ENCODE measurements at places on chromosomes 2 and 18.

DNA sequence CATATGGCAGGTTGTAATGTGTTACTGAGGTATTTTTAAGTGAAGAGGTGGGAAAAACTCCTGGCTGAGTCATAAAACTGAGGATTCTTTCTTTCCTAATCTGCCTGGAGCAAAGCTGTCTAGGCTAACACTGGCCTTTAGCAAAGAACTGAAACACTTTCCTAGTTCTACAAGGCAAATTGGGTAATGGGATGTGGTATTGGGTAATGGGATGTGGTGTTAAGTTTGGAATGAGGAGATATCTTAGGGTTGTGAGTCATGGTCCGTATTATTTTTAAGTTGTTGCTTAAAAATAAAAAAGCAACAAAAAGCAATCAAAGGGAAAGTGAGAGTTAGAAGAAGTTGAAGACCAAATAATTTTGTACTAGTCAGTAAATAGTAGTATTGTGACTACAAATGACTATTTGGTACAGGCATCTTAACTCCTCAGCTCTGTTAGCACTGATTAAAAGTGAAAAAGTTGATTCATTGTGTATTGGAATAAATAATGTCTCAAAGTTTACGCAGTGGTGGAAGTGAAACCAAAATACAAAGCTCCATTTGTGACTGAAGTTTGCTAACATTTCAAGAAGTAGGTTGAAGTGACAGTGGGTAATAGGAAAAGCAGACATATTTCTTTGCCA is 216.8 kb downstream of the CAMKMT start:
- DNase-seq: no peak

DNA sequence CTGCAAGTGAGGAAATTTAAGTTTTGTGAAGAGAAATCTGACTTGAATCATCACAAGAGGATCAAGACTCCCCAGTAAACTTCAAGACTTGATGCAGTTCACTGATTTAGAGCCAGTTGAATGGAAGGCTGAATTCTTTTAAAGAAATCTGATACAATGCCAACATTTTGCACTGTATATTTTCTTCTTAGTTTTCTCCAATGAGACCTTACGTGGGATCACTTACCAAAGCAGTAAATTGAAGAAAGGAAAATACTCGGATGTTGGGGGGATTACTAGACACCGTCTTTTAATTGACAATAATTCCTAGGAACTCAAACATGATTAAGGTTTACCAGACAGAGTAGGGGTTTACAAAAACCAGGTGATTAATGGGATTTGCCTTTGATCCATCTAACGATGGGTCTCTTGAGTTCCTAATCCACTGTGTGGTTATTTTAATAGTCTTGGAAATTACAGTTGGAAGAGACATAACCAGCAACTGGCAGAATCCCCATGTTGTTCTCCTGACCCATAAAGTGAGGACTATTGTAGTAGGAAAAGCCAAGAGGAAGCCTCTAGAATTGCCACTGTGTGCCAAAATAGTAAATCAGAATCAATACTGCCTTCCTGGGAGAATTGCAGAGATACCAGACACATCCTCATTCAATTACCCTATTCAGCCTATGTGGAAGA is 354.5 kb downstream of the PID1 start:
- DNase-seq: no peak

DNA sequence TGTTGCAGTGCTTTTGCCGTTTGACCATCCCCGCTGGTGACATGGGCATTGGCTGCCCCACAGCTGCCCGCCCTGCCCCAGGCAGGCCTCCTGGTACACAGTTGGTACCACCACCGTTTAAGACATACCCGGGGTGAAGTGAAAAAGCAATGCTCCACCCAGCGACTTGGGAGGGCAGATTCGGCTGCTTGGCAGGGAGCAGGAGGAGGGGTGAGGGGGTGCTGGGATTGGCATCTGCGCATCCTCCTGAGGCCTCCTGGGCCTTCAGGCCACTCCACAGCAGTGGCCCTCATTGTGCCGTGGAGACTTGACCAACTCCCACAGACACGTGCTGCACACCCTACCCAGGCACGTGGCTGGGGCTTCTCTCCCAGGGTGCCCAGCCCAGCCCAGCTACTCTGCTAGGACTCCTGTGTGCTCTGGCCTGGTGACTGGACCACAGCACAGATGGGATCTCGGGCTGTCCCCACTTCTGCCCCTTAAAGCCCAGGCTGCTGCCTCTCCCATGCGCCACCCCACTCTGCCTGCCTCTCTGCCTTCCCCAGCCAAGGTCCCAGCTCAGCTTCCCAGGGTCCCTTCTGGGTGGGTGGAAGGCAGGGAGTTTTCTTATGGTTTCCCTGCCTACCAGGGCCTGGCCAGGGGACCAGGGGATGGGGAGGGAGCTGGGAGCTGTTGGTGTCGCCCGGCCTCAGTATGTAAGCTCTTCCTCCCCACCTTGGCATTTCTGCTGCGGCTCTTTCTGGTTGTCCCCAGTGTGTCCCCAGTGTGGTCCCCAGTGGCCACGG is 157.0 kb upstream of the HS6ST1 start:
- DNase-seq: no peak

GRCh38 chr2:146927080-146927711 is 917.6 kb upstream of the ACVR2A start:
- DNase-seq: peak; percentile 48

- DNase-seq: no peak
These were observed 12.2 kb downstream of the ICOS start for GRCh38 chr2:203948733-203949132.

GRCh38 chr2:98478907-98479306 is 34.2 kb downstream of the INPP4A start:
- DNase-seq: no peak

DNA sequence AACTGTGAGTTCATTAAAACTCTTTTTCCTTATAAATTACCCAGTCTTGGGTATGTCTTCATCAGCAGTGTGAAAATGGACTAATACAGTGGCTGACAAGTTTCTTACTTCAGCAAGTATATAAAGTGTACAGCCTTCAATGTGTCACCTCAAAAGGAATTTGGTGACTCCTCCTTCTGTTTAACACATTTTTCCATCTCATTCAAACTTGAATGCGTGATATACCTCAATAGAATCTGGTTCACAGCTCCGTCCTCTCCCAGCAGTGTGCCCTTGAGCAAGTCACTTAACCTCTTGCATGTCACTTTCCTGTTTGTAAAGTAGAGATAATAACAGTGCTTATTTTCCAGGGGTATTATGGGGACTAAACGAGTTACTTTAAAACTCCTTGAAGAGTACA is 159.6 kb downstream of the CCBE1 start:
- DNase-seq: no peak

DNA sequence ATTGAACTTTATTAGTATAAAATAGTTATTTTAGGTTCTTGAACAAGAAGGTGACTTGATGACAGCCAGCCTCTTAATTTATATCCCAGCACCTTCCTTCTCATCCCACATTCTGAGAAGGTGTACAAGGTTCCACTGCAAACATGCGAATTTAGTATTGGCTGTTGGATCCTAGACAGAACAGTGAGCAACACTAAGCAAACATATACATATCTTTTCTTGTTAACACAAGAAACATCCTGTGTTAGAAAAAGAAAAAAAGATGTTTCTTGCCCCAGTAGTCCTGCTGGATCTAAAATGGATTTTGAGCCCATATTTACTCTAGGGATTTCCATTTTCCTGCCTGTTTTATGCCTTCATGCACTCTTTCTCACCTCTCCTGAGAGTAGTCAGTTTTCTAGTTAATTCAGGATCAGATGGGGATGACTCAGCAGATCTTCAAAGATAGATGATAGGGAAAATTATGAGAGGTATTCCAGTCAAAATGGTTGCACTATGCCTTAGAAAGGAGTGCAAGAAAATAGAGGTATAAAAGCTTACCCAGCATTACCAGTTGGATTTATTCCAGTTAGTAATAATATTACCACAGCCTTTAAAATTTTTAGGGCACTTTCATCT is 336.5 kb downstream of the MEIS1 start:
- DNase-seq: no peak

DNA sequence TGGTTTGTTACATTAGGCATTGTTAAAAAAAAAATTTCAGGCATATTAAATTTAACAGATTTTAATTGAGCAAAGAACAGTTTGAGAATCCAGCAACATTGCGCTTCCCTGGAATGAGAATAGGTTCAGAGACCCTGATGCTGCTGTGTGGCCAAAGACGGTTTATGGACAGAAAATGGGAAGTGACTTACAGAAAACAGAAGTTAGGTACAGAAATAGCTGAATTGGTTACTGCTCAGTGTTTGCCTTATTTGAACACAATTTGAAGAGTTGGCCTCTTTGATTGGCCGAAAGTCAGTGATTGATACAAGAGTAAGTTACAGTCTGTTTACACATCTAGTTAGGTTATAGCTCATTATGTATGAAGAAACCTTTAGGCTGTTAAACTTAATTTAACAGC is 6.0 kb upstream of the NEDD4L start:
- DNase-seq: no peak

DNA sequence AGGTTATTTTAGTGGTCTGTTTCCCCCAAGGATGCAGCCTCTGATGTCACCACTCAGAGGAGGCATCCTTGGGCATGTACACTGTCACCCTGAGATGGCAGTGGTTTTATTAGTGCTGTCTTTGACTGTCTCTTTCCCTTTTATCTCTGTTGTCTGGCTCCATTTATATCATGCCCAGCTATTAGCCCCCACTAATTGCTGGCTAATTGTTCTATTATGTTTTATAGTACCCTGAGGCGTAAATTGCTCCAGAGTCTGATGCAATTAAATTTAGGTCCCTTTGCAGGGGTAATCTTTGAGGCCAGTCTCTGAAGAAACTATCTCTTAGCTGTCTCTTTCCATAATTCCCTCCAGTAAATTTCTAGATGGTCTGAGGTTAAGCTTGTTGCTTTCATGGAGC is 301.0 kb upstream of the KLHL29 start:
- DNase-seq: no peak

- no peak for DNase-seq
These were observed 6.4 kb downstream of the SERPINB4 start for GRCh38 chr18:63637703-63638102.

DNA sequence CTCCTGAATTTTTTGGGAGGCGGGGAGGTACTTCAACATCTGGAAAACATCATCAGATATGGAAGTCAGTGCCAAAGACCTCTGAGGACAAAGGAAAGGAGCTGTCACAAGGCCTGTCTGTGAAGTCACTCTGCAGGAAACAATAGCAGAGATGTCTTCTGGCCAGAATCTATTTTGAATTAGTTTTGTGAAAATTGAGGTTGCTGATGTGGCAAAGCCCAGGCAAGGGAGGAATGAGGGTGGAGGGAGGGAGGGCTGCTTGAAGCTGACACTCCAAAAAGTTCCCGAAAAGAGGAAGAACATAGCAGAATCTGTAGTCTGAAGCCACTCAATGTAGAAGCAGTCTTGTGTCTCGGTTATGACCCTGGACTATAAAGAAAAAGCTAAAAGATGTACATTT is 151.1 kb upstream of the LHCGR start:
- no peak for DNase-seq

DNA sequence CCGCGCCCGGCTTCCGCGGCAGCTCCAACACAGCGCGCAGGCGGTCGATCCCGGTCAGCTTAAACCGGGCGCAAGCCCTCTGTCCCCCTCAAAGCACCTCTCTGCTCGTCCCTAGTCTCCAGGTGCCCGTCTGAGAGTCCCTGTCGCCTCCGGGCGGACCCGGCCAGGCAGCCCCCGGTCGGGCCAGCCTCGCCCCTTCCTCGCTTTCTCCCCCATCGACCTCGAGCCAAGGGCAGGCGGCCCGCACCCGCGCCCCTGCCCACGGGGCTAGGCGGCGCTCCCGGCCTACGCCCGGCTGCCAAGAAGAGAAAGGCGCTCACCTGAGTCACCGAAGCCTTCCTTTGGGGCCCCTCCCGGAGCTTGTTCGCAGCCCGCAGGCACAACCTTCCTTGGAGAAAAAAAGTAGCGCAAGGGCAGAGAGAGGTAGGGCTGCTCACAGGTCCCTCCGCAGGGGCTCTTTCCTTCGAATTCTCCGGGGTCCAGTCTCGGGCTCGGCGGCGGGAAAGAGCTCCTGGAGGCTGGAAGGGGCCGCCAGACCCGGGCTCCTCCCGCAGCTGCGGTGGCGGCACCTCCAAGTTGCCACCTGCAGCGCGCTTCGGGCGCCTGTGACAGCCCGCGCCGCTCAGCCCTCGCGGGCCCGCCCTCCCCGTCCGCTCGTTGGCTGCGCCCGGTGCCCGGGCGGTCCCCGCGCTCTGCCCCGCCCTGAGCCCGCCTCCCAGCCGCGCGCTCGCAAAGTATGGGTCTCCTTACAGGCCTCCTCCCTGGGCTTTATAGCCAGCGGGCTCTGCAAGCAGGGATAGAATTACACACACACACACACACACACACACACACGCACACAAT is 86.5 kb upstream of the EPB41L3 start:
- peak; percentile 77 for DNase-seq

GRCh38 chr18:22504251-22505030 is 86.7 kb upstream of the CTAGE1 start:
- DNase-seq: no peak

DNA sequence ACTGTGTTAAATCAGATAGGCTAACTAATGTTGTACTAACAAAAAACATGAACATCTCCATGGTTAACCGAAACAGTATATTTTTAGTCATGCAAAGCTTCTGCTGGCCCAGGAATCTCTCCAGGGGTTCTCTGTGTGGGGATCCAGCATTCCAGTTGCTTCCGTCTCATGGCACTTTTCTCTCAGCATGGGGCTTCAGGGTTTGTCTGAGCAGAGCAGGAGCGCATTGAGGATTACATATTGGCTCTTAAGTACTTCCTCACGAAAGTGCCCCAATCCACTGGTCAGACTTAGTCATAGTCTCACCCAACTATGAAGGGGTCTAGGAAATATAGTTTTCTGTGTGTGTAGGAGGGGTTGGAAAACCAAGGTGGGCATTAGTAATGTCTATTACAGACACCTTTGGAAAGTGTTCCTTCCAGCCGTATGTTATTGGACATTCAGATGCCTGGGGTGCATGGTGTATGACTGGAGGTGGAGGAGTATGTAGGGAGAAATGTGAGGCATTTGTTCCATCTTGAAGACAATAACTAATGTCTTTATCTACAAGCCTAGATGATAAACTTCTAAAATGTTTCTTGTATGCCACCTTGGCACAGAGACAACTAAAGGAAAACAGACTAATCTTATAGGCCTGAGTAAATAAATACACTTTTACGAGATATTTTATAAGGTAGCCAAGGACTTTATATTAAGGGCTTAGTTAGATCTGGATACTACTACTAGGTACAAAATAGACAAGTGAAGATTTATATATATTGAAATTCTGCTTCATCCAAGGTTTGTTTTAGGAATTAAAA is 123.8 kb upstream of the ZEB2 start:
- DNase-seq: no peak

- no peak for DNase-seq
These were observed 133.7 kb downstream of the ACOXL start for GRCh38 chr2:110866045-110866444.

- no peak for DNase-seq
These were observed 95.1 kb upstream of the SERPINE2 start for GRCh38 chr2:224134003-224134734.
